Dermis lymphatic vessel endothelial cell (primary cell): ENCODE measurements at places on chromosomes 12 and 14. TPM values are rescaled to one million over a fixed set of nuclear protein-coding genes. Genes with fewer than 3 reads are reported as not detected.

C12orf75 gene
- 8.9 and 17.8 TPM in 2 replicates for total RNA-seq

KCNC2 gene
- total RNA-seq: not detected in 2 replicates

SAMD15 gene
- 0.33 and 1.2 TPM in 2 replicates for total RNA-seq

TSPAN9 gene
- 120 and 128 TPM in 2 replicates for total RNA-seq

MORN3 gene
- 0.17 and 0.33 TPM in 2 replicates for total RNA-seq

CIROP gene
- total RNA-seq: not detected in 2 replicates
